ENCODE measurements at places on chromosomes 16 and 17.

DNA sequence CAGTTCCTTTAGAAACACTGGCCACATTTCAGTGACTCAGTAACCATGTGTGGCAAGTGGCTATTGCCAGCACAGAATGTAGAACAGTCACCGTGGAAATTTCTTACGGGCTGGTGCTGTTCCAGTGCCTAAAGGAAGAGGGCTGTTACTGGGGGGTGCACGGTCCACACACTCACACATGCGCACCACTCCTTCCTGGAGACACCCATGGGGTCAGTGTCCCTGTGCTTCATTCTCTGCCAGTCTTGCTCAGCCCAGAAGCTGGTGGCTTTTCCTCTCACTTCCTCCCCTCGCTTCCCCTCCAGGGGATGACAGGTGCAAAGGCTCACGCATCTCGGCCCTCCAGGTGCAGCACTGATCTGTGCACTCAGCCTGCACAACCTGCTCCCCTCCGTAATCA, 115.6 kb downstream of the CCDC182 start:
- DNase-seq: no peak

DNA sequence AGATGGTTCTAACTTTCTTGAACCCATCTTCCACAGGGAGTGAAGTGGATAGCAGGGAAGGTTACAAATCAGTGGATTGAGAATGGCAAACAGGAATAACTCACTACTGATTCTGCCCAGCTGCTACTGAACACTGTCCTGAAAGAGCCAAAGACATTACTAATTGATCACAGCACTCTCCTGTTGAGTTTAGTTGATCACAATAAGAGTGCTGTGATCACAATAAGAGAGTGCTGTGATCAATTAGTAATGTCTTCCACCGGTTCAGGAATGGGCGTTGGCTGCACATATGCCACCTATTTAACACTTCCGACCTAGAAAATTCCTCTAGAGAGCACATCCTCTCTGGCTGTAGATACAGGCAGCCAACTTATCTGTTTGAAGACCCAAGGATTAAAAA, 11.4 kb downstream of the CFAP97D1 start:
- peak; percentile 40 for DNase-seq

DNA sequence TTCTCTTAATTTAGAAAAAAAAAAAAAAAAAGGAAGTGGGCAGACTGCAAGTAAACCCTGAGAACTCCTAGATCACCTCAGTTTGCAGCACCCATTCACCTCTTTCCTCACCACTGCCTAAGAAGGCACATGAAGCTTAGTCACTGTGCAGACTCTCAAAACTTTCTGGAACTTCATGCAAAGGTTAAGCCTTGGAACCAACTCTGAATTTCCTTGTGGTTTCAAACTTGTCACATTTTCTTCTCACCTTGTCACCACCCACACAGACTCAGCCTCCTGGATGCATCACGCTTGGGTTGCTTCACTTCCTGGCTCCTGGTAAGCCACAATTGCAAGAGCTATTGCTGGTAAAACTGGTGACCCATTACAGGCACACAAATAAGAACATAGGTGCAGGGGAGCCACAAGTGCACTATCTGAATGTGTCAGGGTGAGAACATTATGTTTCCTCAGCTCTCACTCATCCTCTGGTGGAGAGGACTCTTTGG, 15.0 kb upstream of the CPD start:
- no peak for DNase-seq

DNA sequence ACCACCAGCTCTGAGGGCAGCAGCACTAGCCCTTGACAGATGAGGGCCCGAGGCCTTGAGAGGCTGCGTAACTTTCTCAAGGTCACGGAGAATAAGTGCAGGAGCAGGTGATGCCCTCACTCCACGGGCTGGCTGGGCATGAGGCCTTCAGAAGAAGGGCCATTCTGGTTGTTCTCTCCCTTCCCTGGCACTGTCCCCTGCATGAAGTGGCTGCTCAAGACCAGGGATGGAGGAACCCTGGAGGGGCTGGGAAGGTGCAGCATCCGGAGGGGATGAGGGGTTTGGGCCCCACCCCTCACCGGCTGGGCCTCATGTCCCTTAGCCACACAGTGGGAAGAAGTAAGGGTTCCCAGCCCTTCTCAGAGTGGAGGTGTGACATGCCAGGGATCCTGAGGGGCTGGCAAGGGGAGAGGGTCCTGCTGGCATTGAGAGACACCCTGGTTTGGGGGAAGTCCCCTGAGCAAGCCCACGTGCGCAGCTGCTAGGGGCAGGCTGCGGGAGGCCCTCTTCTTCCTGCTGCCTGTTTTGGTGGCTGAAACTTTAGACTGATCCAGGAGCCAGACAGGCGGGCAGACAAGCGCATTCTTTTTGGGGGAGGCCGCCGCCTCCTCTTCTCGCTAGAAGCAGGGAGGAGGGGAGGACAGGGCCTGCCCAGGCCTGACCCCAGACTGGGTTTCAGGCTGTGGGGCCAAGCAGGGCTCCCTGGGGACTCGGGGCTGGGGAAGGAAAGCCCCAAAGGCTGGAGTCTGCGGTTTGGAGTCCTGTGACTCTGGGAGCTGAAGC, 74.0 kb downstream of the N4BP1 start:
- no peak for DNase-seq

GRCh38 chr17:73423806-73424205, 112.0 kb upstream of the CDC42EP4 start:
- no peak for DNase-seq

DNA sequence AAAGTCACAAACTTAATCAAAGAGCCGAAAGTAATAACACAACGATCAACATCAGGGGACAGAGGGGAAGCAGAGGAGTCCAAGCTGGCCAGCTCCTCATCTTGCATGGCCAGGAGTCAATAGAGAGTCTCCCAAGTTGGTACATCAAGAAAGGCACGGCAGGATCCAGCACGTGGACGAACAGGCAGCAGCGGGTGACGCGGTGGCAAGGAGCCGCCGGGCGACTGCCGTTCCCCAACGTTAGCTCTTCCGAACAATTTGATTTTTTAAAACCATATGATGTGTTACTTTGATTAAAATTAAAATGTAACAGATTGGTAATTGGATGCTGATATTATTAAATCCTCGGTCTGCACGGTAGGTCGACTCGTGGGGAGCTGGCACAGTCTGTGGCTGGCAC, 81.8 kb upstream of the DOC2B start:
- no peak for DNase-seq

- DNase-seq: no peak
Measured at GRCh38 chr17:49343273-49343672, 18.8 kb downstream of the ZNF652 start.

Measured in NCI-H187 treated with DMSO at 0.1 percent for 48 hours (cell line).